ENCODE measurements at places on chromosomes 6 and 20. TPM values are rescaled to one million over a fixed set of nuclear protein-coding genes. Genes with fewer than 3 reads are reported as not detected.

Gene KIF3B
- total RNA-seq, result 41.4 TPM

Gene DACT2
- not detected for total RNA-seq

- no peaks in the 10 kb centered on the region for H3K36me3 ChIP-seq
- DNase-seq, result peak; percentile 54
- H3K4me3 ChIP-seq, result peak overlapping the region; percentile 93
- H3K27ac ChIP-seq, result no peak overlapping the region
These were observed 713 bp upstream of the ELMO2 start for GRCh38 chr20:46406986-46407670.

GRCh38 chr6:27547157-27548075, 74.5 kb upstream of the ZNF184 start:
- no peaks in the 10 kb centered on the region for H3K27me3 ChIP-seq
- DNase-seq, result peak; percentile 46
- H3K27ac ChIP-seq, result peak overlapping the region; percentile 37
- H3K4me3 ChIP-seq, result peak overlapping the region; percentile 64

DNA sequence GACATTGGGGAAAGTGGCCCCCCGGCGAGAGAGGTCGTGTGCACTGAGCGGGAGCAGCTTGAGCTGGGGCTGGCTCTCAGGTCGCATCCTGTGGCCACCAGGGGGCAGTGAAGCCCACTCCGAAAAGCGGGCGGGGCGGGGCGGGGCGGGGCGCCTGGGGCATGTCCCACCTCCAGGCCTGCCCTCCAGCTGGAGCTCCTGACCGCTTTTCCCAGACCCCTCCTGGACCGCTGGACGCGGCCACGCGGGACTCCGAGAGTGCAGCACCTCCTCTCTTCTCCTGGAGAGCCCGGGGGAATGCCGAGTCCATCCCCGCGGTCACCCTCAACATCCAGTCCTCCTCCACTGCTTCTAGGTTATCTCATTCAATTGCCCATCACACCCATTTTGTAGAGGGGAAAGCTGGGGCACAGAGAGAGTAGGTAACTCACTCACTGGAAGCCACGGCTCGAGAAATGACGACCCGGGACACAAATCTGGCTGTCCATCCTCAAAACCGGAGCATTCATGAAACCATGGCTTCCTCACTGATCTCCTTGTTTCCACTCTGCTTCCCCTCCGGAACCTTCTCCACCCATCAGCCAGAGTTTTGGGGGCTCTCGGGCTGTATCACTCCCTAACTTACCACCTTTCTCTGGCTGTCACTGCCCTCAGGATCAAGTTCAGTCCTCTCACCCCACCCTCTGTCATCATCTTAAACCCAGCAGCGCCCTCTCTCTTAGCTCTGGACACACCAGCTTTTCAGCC, 24.1 kb downstream of the COX4I2 start:
- no peaks in the 10 kb centered on the region for H3K27me3 ChIP-seq
- H3K4me3 ChIP-seq, result no peak overlapping the region
- peak overlapping the region; percentile 30 for H3K27ac ChIP-seq
- DNase-seq, result peak; percentile 73
- peaks cover 47% of the 10 kb centered on the region for H3K4me1 ChIP-seq
- 0 out of 2 replicates have a peak, but pooled peaks cover 5% of the 10 kb centered on the region for H3K36me3 ChIP-seq

DNA sequence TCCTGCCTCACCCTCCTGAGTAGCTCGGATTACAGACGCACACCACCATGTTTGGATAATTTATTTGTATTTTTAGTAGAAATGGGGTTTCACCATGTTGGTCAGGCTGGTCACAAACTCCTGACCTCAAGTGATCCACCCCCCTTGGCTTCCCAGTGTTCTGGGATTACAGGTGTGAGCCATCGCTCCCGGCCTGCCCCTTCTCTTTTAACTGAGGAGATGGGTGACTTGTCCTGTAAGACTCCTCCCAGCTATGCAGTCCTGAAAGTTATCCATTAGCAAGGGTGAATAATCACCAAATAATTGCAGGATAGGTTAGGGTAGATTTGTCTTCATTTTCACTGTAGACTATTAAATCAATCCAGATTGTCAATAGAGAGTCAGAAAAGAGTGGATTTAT, 40.5 kb upstream of the JARID2 start:
- DNase-seq, result no peak
- no peaks in the 10 kb centered on the region for H3K4me1 ChIP-seq
- H3K27ac ChIP-seq, result no peak overlapping the region
- H3K4me3 ChIP-seq, result no peak overlapping the region
- no peaks in the 10 kb centered on the region for H3K36me3 ChIP-seq
- H3K27me3 ChIP-seq, result no peaks in the 10 kb centered on the region

Data from PC-9 (cell line).